Right renal cortex interstitium (tissue), 3 donors: ENCODE measurements at places on chromosomes 16 and 17. TPM values are rescaled to one million over a fixed set of nuclear protein-coding genes. Genes with fewer than 3 reads are reported as not detected.

- no peak for DNase-seq
Measured at GRCh38 chr17:27539152-27539551, 82.9 kb downstream of the KSR1 start.

DNA sequence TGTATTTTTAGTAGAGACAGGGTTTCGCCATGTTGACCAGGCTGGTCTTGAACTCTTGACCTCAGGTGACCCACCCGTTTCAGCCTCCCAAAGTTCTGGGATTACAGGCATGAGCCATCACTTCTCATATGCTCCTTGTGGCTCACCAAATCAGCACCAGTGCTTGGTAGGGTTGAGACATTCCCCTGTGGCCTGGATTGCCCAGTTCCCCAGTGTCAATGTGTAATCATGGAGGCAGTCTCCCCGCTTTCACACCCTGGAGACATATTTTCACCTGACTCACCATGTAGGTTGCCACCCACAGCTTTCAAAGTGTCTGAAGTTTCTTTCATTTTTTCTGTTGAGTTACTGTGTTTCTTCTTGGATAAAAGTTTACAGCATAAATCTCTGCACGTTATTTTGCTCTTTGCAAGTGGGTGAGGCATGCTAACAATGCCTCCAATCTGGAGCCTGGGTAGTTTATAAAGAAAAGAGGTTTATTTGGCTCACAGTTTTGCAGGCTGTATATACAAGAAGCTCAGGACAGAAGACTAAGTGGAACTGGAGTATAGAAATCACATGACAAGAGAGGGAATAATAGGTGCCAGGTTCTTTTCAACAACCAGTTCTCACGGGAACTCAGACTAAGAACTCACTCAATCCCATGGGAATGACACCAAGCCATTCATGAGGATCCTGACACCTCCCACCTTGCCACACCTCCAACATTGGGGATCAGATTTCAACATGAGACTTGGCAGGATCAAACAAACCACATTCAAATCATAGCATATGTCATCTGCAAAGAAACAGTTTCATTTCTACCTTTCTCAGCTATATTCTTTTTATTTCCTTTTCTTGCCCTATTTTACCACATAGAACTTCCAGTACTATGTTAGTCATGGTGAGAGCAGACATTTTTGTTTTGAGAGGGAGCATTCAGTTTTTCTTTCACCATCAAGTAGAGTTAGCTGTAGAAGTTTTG lies 113.2 kb downstream of the PHKB start:
- no peak for DNase-seq

DNA sequence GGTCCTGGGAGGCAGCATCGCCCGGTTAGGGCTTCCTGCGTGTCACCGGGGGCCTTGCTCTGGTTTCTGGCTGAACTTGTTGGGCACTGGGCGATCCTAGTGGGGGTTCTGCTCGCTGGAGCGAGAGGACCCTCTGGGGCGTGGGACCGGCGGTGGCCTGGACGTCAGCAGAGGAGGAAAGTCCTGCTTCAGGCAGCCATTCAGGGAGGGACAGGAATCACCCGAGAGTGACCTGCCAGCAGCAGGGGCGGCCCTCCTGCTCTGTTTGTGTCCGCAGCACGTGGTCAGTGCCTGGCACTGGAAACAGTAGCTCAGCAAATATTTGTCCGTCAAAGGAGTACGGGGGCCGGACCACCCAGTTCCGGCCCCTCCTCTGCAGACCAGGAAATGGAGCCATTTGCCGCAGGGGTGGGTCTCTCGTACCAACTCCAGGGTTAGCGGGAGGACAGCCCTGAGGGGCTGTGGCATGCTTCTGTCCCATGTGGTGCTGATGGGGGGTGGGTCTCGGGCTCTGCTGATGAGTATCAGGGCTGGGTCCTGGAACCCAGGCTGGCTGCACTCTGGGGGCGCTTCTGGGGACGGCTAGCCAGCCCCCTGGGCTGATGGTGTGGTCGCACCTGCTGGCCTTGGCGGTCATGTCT lies 48.3 kb downstream of the BAIAP2 start:
- DNase-seq: no peak

Gene HSPB9
- 0.14 TPM for polyA plus RNA-seq

- DNase-seq: no peak
Measured at GRCh38 chr16:62190426-62190825, 154.2 kb upstream of the CDH8 start.

Gene RAMP2
- 92.2 TPM for polyA plus RNA-seq

DNA sequence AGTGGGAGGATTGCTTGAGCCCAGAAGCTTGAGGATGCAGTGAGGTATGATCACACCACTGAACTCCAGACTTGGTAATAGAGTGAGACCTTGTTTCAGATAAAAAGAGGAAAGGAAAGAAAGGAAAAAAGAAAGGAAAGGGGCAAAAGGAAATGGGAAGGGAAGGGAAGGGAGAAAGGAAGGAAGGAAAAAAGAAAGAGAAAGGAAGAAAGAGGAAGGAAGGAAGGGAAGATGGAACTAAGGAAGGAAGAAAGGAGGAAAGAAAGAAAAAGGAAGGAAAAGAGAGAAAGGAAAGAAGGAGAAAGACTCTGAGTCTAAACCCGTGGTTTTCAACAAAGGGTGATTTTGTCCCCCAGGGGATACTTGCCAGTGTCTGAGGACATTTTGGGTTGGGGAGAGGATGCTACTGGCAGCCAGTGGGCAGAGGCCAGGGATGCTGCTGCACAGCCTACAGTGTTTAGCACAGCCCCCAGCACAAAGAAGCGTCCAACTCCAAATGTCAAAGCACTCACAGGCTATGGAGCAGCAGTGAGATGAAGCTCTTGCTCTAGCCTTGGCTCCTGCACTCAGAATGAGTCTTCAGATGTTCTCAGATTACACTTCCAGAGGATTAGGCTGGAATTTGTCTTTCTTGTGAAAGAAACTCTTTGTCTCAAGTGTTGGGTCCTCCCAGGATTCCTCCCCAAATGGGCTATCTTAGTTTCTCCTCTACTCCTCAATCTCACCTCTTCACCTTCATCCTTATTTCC lies 64.2 kb downstream of the BMERB1 start:
- DNase-seq: no peak

DNA sequence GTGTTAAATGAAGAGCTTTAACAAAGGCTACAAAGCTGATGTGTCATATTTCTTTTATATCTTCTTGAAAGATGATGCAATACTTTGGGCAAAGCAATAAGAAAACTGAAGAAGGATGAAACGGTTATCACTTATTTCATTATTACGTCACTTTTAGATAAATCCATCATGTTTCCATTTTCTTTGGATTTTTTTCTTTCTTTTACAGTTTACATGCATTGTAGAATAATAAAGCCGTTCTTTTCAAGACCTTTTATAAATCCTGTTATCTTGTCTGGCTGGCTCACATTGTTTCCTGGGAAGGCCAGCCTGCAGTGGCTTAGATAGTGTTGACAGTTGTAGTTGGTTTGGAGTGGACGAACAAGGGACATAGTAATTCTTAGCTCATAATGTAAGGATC lies 28.9 kb downstream of the TANC2 start:
- no peak for DNase-seq

GRCh38 chr17:4806456-4806776 lies 536 bp upstream of the PLD2 start:
- DNase-seq: no peak

DNA sequence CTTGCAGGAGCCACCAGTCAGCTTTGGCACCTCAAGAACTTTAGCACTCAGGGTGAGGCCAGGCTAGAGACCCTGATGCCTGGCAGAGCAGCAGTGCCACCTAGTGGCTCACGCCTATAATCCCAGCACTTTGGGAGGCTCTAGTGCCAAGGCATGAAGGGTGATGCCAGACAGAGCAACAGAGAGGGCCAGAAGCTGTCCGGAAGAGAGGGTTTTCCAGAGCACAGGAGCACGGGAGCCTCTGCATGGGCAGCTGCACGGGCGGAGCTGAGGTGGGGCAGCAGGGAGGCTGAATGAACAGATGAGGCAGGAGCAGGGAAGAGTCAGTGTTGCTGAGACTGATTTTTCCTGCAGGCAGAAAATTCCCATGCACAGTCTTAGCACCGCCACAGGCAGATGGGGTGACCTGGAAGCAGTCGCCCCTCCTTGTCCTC lies 38.9 kb downstream of the MYH3 start:
- no peak for DNase-seq

- no peak for DNase-seq
Measured at GRCh38 chr16:49834531-49835151, 21.3 kb downstream of the ZNF423 start.

GRCh38 chr17:17757391-17757791 lies 76.1 kb downstream of the RAI1 start:
- no peak for DNase-seq

Gene RAPGEFL1
- polyA plus RNA-seq: 5.8 TPM

- DNase-seq: no peak
Measured at GRCh38 chr16:50609471-50609870, 61.3 kb downstream of the NKD1 start.

DNA sequence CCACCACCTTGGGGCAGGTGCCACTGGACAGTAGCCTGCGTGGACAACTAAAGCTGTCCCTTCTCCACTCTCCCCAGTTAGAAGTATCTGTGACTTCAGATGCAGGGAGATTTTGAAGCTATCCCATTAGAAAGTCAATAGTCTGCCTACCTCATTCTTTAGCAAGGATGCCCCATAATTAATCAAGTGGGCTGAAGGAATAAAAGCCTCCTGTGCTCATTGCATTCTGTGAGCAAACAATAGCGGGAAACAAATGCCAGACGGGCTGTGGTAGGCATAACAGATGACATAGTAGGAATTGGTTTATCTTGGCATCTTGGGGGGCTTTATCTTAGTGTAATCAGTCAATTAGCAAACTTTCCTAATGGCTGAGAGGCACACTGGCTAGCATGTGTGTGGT lies 96.7 kb upstream of the HSBP1 start:
- DNase-seq: no peak

- DNase-seq: no peak
Measured at GRCh38 chr17:73391331-73392265, 79.8 kb upstream of the CDC42EP4 start.

Gene PLCG2
- polyA plus RNA-seq: 40.7 TPM

GRCh38 chr17:48586355-48587258 lies 3.4 kb downstream of the HOXB3 start:
- no peak for DNase-seq

DNA sequence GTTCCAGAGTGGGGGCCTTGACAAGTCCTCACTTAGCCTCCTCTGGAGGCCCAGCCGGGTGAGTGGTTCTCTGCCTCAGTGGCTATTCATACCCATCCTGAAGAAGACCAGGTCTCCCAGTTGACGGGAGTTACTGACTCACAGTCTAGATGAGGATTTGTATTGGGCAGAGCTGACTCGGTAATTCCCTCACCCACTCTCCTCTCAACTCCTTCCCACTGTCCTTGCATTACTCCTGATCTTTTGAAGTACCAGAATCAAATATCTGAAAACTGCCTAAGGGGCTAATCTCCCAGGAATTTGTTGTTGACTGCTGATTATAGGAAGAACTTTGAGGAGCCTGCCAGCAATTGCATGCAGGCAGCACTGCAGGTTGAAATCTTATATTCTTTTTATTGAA lies 14.2 kb downstream of the SAP30BP start:
- no peak for DNase-seq

DNA sequence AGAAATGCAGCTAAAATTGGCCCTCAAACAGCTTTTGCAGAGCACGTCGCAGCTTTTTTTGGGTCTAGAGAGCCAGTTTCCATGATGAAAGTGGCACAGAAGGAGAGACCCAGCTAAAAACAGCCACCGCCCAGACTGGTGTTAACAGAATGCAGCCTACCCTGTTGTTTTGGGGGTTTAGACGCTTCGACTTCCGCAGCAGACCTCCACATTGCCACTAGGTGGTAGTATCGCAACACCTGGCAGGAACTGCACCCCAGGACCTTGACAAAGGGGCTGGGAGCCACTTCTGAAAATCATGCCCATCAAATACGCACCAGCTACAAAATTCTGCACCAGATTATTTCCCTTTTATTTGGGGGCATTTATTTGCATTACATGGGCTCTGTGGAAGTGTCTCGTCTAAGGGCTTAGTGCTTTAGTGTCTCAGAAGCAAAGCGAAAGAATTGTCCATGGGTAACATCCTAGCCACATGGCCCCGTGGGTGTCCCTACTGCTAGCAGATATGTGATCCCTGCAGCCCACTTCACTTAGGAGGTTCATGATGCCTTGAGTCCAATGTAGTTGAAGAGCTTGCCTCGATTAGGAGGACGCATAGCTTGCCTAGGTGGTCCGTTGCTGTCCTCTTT lies 167.1 kb downstream of the HAPSTR1 start:
- peak; percentile 21 for DNase-seq
